Activated CD4-positive, CD25-positive, alpha-beta regulatory T cell treated with anti-CD3 and anti-CD28 coated beads, Interleukin-2, amount 50 U/mL, for 16 hours (primary cell): ENCODE measurements at places on chromosomes 3 and 15.

DNA sequence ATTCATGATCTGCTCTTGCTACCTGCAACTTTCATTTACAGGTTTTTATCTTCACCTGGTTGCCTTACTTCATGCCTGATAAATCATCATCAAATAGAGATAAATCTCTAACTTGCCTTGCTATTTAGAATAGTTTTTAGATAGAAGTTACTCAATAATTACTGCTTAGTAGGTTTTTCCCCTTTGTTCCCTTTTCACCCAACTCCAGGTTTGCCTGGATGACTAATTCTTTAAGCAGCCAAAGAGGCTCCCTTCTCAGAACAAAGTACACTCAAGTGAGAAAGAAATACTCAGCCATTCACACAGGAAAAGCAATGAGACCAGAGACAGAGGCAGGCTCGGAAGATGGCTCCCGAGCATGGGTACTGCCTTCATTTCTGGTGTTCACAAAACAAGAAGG, 268.1 kb upstream of the CRBN start:
- DNase-seq = no peak

DNA sequence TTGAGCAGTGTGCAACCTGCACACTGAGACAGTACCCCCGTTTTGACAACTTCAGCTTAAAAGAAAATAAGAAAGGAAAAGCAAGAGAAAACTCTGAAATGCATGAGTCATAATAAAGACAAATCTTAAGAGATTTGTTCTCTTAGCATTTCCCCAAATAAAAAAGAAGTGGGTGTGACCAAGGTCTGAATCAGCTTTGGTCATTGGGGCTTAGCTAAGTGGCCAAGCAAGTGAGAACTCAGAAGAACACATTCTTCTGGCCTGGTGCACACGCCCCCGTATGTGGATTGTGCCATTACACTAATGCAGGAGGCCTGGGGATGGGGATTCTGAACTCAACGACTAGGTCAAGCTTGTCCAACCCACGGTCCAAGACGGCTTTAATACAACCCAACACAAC, 56.9 kb upstream of the PDZRN3 start:
- no peak for DNase-seq

- no peak for DNase-seq
Observed at GRCh38 chr3:83934192-83935021, 1024.4 kb upstream of the CADM2 start.

DNA sequence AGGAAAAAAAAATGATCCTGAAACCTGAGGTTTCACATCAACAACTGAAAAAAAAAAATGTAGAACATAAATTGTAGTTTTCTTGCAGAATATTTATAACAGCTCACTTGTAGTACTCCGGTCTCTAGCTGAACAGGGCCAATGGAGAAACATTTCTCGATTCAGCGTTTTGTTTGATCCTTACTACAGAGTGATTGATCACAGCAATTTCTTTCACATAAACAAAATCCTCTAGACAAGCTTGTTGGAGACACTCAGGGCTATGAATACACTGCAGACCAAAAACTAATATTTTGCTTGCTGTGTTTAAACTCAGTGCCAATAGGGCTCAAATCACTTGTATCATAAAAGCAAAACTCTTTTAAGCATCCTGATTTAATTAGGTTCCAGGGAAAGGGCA, 127.0 kb upstream of the CNTN6 start:
- DNase-seq = no peak

DNA sequence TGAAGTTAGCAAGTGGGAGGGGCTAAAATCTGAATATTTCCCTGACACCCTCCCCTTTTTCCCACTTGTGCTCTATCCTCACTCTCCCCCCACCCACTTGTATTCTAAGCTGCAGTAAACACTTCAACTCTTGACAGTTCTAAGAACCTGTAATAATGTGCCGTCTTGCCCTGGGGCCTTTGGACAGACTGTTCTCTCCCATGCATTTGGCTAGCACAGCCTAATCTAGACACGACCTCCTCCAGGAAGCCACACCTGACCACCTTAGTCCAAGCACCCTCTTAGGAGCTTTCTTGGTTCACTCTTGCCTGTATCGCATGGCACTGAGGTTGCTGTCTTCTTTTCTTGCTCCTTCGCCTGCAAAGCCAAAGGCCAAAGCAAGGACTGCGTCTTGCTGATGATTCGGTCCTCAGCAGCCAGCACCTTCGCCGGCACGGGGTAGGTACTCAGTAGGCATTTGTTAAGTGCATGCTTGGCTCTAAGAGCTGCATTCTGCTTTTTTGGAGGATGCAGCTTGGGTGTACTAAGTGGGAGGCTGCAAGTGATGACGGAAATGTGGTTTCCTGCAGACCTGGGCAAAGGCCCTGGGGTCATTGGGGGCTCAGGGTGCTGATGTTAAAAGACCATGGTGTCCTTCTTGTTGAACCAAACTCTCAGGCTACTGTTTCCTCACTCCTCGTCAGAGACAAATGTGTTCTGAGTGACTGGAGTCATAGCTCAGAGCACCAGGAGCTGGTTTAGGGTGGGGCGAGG, 2.0 kb upstream of the ZNF710 start:
- DNase-seq = no peak

DNA sequence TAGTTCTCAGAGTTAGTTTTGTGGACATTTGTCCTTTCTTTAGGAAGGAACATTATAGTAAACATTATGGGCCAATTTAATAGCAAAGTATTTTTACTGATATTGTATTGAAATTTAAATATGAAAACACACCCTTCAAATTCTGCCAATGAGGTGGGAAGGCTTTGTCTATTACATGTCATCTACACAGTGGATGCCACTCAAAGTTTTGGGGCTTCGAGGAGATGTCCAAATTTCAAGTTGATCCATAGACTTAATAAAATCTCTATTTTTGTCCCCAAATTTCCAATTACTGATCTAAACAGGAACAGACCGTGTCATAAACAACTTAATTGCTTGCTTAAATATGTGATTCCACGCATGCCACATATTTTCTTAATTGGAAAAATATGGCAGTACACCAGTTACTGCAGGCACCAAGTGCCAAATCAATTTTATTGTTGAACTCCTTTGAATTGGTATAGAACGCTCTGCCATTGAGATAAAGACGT, 1.7 kb downstream of the SHOX2 start:
- no peak for DNase-seq

DNA sequence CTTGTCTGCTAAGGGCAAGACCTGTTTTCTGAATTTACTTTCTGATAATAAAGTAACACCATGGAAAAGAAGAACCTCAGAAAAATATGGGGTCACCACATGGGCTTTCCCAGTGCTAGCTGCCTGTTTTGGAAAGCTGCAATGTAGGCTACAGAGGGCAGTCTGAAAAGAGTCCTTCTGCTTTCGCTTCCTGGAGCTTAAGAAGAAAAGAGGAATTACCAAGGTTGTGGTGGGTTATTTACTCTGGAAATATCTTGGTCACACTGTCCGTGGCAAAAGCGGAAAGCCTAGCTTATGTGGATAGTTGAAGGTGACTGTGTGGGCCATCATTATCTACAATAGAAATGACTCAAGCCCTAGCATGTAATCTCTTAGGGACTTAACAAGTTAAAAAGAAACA, 31.7 kb upstream of the IP6K2 start:
- DNase-seq = no peak

- no peak for DNase-seq
Observed at GRCh38 chr3:98551754-98552153, 20.0 kb downstream of the GPR15 start.

DNA sequence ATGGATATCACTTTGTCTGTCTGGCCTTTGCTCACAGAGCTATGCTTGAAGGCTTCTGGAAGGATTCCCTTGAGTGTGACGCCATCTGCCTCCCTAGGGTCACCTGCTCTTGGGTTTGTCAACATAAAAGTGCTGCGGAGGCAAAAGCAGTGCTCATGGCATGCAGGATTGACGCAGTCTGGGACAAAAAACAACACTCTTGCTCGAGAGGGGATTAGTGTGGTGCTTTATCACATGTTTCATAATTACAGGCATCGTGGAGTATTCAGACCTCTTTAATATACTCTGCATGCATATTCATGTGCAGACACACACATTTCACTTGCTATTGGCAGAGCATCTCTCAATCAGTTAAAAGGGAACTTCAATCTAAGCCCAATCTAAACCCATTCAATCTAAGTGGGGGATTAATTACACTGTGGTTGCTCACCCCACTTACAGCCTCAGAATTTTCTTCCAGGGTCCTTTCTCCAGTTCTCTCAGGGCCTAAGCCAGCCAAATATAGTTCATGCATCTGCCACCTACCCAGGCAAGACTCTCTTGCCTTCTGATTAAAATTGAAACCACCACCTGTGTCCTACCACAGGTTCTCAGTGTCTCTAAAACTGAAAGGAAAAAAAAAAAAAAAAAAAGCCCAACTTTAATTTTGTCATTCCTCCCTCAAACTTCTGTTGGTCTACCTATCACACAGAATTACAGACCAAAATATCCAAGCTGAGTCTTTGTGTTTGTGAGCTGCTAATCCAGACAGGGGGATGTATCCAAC, 75.6 kb downstream of the BFSP2 start:
- no peak for DNase-seq

- DNase-seq = no peak
Observed at GRCh38 chr15:79615754-79616153, 183.6 kb downstream of the MINAR1 start.

DNA sequence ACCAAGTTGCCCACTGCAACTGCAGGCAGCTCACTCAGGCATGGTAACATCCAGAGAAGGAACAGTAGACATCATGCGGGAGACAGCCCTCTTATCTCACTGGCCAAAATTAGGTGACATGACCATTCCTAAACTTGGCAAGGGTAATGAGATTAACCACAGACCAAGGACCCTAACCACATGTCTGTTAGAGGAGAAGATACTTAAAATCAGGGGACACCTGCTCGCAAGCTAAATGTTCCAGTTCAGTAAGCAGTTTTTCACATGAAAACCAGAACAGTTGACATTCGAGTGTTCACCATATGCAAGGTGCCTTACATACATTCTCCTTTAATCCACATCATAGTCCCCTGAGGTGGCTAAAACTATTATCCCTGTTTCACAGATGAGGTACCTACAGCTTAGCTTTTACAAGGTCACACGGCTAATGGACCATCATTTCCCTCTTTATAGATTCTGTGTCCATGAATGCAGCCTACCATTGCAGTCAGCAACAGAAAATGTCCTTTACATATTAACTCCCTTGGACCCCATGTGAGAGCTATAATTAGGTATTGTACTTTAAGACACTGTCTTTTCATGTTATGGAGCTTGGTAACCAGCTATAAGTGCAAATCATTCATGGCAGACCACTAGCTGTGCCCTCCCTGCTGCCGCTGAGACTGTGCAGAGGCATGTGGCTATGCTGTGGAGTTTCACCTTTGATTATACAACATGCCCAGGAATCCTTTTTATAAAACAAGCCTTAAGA, 154.1 kb downstream of the LIPC start:
- DNase-seq = no peak

DNA sequence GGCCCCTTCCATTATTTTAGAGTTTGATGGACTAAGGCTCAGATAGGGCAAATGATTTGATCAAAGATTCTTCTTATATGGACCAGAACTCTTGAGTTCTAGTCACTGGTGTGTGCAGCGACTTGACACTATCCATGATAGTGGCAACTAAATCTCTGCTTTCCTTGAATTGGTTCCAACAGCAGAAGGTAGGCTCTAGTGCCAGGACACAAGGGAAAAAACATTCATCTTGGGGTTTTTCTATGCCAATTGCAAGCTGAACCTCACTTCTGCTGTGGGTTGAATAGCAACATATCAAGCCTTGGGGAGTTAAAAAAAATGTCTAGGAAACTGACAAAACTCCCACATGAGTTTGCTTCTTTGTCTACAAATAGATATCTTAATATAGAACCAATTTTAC, 35.1 kb downstream of the CTXND1 start:
- DNase-seq = no peak

GRCh38 chr3:58012302-58012701, 4.1 kb downstream of the FLNB start:
- DNase-seq = no peak

GRCh38 chr15:100602823-100603393, 519 bp downstream of the ASB7 start:
- DNase-seq = peak; percentile 11

GRCh38 chr15:92574566-92574965, 81.0 kb downstream of the FAM174B start:
- no peak for DNase-seq

DNA sequence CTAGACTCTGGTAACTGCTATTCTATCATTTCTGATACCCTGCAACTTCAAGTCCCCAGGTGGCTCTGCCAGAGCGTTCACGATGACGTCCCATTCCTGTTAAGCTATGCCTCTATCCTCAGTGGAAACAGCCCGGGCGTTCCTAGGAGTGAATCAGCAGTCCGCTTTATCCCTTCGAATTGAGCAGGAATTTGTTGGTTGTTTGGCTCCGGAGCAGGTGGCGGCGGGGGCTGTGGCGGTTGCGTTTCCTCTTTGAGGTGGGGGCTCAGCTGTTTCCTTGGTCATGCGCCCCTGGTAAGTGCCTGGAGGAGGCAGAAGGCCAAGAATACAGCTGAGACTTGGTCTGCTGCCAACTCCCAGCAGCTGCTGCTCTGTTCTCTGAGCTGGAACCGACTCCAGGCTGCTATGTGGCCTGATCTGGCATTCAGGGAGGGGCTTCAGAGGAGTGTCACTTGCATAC, 25.2 kb downstream of the ARPP21 start:
- DNase-seq = no peak

GRCh38 chr3:184727357-184728009, 15.6 kb upstream of the MAGEF1 start:
- DNase-seq = no peak

DNA sequence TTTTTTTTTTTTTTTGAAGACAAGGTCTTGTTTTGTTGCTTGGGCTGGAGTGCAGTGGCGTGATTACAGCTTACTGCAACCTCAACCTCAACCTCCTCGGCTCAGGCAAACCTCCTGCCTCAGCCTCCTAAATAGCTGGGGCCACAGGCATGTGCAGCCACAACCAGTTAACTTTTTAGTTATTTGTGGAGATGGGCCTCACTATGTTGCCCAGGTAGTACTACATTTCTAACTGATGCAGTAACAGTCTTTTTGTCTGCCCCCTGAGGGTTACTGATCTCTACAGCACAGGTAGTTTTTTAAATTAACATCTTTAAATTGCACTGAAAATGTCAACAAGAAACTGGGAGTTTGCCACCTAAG, 3.4 kb upstream of the LMLN start:
- DNase-seq = no peak

- DNase-seq = no peak
Observed at GRCh38 chr3:49844464-49845183, 11.7 kb downstream of the TRAIP start.

DNA sequence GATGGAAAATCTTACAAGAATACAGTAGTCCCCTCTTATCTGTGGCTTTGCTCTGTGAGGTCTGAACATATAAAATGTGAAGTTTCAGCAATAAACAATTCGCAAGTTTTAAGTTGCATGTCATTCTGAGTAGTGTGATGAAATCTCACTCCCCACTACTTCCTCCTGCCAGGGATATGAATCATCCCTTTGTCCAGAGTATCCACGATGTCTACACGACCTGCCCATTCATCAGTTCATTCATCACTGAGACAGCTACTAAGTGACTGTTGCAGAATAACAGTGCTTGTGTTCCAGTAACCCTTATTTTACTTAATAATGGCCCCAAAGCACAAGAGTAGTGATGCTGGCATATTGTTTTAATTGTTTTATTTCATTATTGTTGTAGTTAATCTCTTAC, 489.2 kb upstream of the UBE2E2 start:
- no peak for DNase-seq
